ENCODE measurements at places on chromosomes 7 and 10.
A peak's percentile ranks its signal among the peaks of the same experiment; 100 is the strongest.

DNA sequence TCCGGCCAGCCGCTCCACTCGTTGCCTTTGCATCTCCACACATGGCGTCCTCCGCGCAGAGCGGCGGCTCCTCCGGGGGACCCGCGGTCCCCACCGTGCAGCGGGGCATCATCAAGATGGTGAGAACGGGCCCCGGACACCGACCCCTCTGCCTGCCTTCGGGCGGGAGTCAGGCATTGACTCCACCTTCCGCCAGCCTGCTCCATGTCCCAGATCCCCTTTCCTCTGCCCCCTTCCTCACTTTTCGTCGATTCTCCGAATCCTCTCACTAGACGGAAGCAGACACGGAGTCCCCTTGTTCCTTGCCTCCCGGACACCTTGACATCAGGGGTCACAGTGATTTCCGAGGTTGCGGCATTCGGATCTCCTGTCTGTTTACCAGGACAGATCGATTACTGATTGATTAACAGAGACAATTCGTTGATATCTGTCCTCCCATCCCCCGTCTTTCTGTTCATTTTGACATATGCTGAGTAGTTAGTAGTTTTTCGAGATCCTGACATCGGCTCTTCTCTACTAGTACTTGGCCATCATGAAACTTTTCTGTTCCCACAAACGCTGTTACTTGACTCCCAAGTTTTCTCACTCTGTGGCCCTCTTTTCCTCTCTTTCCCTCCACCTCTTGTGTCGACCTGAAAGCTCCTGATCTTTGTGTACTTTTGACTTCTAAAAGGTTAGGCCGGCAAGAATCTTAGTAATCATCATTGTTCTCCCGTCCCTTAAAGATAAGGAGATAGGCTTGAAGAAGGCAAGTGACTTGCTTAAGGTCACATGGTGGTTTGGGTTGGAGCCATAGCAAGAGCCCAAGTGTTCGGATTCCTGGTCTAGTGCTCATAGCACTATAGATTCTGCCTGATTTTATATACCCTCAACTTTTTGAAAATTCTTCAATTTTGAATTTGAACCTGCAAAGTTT is 597 bp downstream of the SND1 start:
- DNase-seq, result no peak

- DNase-seq, result peak; percentile 67
Observed at GRCh38 chr10:79196470-79197461, 128.0 kb downstream of the ZMIZ1 start.

DNA sequence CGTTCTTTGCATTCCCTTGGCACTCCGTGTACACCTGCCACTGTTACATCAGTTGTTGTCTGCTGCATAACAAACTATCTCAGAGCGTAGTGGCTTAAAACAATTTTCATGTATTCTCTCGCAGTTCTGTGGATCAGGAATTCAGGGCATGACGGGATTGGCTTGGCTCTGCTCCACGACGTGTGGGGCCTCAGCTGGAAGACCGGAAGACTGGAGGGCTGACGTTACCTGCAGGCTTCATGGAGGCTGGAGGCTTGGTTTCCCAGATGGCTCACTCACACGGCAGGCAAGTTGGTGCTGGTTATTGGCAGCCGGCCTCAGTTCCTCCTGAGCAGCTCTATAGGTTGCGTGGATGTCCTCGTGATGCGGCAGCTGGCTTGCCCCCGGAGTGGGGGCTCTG is 25.5 kb downstream of the NYAP1 start:
- DNase-seq, result no peak

GRCh38 chr10:110568055-110568735 is 700 bp downstream of the SMC3 start:
- peak; percentile 30 for DNase-seq

- no peak for DNase-seq
Observed at GRCh38 chr10:131853610-131853964, 47.2 kb upstream of the PPP2R2D start.

DNA sequence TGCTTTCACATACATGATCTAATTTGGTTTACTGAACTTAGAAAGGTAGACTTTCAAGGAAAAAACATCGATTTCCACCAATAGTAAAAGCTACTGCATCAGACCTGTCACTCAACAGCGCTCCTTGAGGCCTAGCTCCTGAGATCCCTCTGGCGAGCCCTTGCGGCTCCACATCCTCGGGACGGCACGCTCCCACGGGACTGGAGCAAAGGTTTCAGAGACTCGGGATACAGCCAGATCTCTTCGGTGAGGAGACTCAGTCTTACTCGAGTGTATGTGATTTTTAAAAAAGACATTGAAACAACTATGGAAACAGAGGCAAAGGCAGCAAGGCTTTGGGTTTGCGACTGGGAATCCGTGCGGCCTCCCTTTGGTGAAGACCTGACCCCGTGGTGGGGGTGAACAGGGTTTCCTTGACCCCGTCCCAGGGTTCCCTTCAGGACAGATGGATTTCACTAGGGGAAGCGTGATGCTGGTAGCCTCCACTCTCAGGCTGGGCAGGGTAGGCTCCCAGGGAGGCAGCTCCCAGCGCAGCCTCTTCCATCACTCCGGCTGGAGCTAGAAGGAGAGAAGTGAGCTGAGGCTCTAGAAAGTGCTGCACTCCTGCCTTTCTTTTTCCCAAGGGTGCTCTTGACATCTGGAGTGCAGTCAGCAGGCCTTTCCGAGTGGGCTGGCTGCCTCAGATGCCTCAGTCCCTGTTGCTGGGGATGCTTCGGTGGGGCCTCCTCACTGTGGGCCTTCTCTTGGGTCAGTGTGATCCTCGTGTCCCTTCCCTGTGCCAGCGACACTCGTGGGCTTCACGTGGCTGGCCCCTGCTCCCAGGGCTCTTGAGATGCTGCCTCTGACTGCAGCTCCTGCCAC is 5.8 kb upstream of the ATP6V0E2 start:
- DNase-seq, result no peak

Measured in activated T-cell treated with anti-CD3 and anti-CD28 coated beads for 1 hour (primary cell).